ENCODE measurements at places on chromosomes 1 and 21. TPM values are rescaled to one million over a fixed set of nuclear protein-coding genes. Genes with fewer than 3 reads are reported as not detected.

- H3K4me1 ChIP-seq, result peaks cover 8% of the 10 kb centered on the region
- H3K27me3 ChIP-seq, result no peaks in the 10 kb centered on the region
- no peak overlapping the region for H3K4me3 ChIP-seq
- DNase-seq, result no peak
- H3K27ac ChIP-seq, result no peak overlapping the region
These were observed 9.9 kb upstream of the DYRK1A start for GRCh38 chr21:37356706-37357105.

- no peaks in the 10 kb centered on the region for H3K27me3 ChIP-seq
- H3K36me3 ChIP-seq, result no peaks in the 10 kb centered on the region
- no peak for DNase-seq
- no peaks in the 10 kb centered on the region for H3K4me1 ChIP-seq
These were observed 70.9 kb upstream of the PLPPR4 start for GRCh38 chr1:99193431-99193830.

GRCh38 chr1:17485281-17485680 is 45.8 kb upstream of the RCC2 start:
- DNase-seq, result no peak
- no peak overlapping the region for H3K4me3 ChIP-seq
- peaks cover 19% of the 10 kb centered on the region for H3K27me3 ChIP-seq
- H3K36me3 ChIP-seq, result no peaks in the 10 kb centered on the region
- H3K4me1 ChIP-seq, result no peaks in the 10 kb centered on the region

GRCh38 chr1:212012034-212012740 is 23.2 kb downstream of the INTS7 start:
- no peak overlapping the region for H3K4me3 ChIP-seq
- no peak overlapping the region for H3K27ac ChIP-seq
- peak; percentile 25 for DNase-seq
- peaks cover 5% of the 10 kb centered on the region for H3K4me1 ChIP-seq
- no peaks in the 10 kb centered on the region for H3K27me3 ChIP-seq
- H3K36me3 ChIP-seq, result peaks cover 22% of the 10 kb centered on the region

GRCh38 chr1:234600418-234601281 is 9.3 kb downstream of the IRF2BP2 start:
- peaks cover 12% of the 10 kb centered on the region for H3K36me3 ChIP-seq
- peak; percentile 59 for DNase-seq
- peak overlapping the region; percentile 87 for H3K4me3 ChIP-seq
- peak overlapping the region; percentile 100 for H3K27ac ChIP-seq
- no peaks in the 10 kb centered on the region for H3K27me3 ChIP-seq
- peaks cover 72% of the 10 kb centered on the region for H3K4me1 ChIP-seq

GRCh38 chr1:184297244-184297750 is 89.5 kb upstream of the C1orf21 start:
- peak overlapping the region; percentile 41 for H3K4me3 ChIP-seq
- H3K27me3 ChIP-seq, result no peaks in the 10 kb centered on the region
- peaks cover 60% of the 10 kb centered on the region for H3K4me1 ChIP-seq
- DNase-seq, result no peak

DNA sequence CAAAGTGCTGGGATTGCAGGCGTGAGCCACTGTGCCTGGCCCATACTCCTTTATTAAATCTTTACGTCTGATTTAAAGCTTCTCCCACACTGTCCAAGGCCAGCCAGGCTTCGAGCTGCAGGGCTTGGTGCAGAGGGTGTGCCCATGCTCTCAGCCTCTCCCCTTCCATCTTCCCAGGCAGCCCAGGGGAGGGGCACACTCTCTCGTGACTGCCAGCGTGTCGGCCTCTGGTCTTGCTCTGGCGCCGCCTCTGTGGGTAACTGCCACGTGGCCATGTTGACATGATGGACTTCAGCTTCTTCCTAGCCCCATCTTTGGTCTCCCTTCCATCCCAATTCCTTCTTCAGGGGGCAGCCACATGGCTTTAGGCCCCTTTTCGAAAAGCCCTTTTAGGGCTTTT is 4.7 kb downstream of the GPR137B start:
- no peak for DNase-seq
- H3K36me3 ChIP-seq, result no peaks in the 10 kb centered on the region
- no peak overlapping the region for H3K4me3 ChIP-seq

DNA sequence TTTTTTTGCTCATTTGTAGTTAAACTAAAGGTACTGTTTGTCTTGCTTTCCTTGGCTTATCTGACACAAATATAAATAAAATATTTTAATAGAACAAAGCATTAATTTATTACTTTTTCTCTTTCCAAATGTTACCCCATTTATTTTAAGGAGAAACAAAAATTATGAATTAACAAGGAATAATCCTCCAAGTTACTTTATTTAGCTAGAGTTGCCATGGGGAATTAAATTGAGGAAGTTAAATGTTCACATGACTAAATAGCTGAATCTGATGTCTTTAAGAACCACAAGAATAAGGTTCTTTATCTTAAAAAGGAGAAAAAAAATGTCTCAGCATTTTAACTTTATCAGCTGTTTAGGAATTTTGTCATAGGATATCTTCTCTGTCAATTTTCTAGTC is 12.3 kb downstream of the ATG4C start:
- no peaks in the 10 kb centered on the region for H3K27me3 ChIP-seq
- H3K27ac ChIP-seq, result no peak overlapping the region
- DNase-seq, result no peak
- H3K4me1 ChIP-seq, result peaks cover 4% of the 10 kb centered on the region
- no peaks in the 10 kb centered on the region for H3K36me3 ChIP-seq

DNA sequence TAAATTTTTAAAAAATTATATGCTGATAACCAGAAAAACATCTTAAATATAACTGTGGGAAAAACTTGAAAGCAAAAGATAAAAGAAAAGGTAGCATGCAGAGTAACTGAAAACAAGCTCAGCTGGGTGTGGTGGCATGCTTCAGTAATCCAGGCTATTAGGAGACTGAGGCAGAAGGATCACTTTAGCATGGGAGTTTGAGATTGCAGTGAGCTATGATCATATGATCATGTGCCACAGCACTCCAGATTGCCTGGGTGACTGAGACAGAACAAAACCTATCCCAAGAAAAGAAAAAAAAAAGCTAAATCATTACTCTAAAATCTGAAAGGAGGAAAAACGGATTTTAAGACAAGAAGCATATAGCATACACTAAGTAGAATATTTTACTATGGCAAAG is 1624.0 kb downstream of the AMY1C start:
- H3K27me3 ChIP-seq, result no peaks in the 10 kb centered on the region
- H3K27ac ChIP-seq, result no peak overlapping the region
- no peaks in the 10 kb centered on the region for H3K36me3 ChIP-seq
- no peak for DNase-seq
- no peaks in the 10 kb centered on the region for H3K4me1 ChIP-seq
- H3K4me3 ChIP-seq, result no peak overlapping the region

- no peaks in the 10 kb centered on the region for H3K36me3 ChIP-seq
- H3K4me3 ChIP-seq, result no peak overlapping the region
- H3K27me3 ChIP-seq, result no peaks in the 10 kb centered on the region
- no peaks in the 10 kb centered on the region for H3K4me1 ChIP-seq
- no peak for DNase-seq
These were observed 37.3 kb downstream of the F13B start for GRCh38 chr1:197029749-197030148.

DNA sequence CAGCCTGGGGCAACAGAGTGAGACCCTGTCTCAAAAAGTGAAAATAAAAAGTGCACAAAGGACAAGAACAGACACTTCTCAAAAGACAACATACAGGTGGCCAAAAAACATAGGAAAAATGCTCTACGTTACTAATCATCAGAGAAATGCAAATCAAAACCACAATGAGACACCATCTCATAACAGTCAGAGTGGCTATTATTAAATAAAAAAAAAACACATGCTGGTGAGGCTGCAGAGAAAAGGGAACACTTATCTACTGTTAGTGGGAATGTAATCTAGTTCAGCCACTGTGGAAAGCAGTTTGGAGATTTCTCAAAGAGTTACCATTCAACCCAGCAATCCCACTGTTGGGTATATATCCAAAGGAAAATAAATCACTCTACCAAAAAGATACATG is 173.2 kb downstream of the SMYD3 start:
- DNase-seq, result no peak
- H3K4me1 ChIP-seq, result no peaks in the 10 kb centered on the region
- no peak overlapping the region for H3K27ac ChIP-seq
- no peaks in the 10 kb centered on the region for H3K27me3 ChIP-seq

GRCh38 chr1:214989341-214989740 is 93.2 kb upstream of the KCNK2 start:
- DNase-seq, result no peak
- H3K27me3 ChIP-seq, result no peaks in the 10 kb centered on the region
- no peak overlapping the region for H3K4me3 ChIP-seq
- H3K27ac ChIP-seq, result no peak overlapping the region

DNA sequence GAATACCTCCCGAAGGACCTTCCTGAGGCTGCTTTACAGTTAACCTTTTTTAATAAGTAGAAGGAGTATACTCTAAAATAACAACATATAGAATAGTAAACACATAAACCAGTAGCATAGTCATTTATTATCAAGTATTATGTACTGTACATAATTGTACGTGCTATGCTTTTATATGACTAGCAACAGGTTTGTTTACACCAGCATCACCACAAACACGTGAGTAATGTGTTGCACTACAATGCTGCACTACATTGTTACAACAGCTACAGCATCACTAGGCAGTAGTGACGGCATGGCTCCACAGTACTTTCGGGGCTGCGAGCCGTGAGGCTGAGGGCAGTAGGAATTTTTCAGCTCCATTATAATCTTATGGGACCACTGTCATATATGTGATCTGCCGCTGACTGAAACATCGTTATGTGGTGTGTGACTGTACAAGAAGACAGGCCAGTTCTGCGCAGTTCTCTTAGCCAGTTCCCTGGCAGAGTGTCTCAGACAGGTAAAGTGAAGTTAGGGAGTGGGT is 82.8 kb upstream of the LRRC8D start:
- no peak for DNase-seq
- H3K27me3 ChIP-seq, result no peaks in the 10 kb centered on the region
- no peak overlapping the region for H3K4me3 ChIP-seq
- no peaks in the 10 kb centered on the region for H3K36me3 ChIP-seq

GRCh38 chr1:160567858-160568682 is 11.2 kb downstream of the CD84 start:
- no peak overlapping the region for H3K27ac ChIP-seq
- H3K4me1 ChIP-seq, result no peaks in the 10 kb centered on the region
- no peak for DNase-seq
- no peak overlapping the region for H3K4me3 ChIP-seq

DNA sequence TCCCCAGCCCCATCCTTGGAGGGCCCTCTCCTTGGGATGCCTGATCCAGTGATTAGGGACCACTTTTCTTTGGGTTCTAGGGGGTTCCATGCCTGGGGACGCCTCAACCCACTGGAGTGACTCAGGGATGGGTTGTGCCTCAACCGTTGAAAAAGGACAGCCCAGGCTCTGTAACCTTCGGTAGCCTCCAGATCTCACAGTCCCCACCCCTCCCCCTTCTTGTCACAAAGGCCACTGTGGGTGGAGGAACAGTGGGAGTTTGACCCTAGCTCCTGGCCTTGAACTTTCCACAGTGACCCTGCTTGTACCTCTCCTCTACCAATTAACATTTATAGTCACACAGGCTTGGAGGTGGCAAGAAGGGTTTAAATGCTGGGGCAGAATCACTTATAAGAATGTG is 2.6 kb upstream of the RORC start:
- no peak overlapping the region for H3K4me3 ChIP-seq
- no peaks in the 10 kb centered on the region for H3K36me3 ChIP-seq
- no peak overlapping the region for H3K27ac ChIP-seq
- H3K4me1 ChIP-seq, result peaks cover 43% of the 10 kb centered on the region
- peaks cover 26% of the 10 kb centered on the region for H3K27me3 ChIP-seq

DNA sequence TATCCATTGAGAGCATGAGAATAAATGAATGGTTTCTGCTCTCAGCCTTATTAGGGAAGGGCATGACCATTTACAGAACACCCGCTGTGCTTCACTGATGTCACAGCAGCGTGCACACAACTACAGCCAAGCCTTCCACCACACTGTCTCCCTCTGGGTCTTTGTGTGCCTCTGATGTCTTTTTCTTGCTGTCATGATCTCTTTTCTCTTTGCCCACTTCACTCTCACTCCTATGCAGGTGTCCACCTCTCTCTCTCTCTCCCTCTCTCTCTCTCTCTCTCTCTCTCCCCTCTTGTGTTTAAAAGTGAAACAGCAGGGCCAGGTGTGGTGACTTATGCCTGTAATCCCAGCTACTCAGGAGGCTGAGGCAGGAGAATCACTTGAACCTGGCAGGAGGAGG is 232.5 kb upstream of the JUN start:
- H3K4me3 ChIP-seq, result no peak overlapping the region
- no peak overlapping the region for H3K27ac ChIP-seq
- no peaks in the 10 kb centered on the region for H3K27me3 ChIP-seq
- H3K36me3 ChIP-seq, result no peaks in the 10 kb centered on the region
- no peak for DNase-seq

Gene TTC22
- total RNA-seq, result 0.14 TPM

Gene TNNT2
- 8,708 TPM for total RNA-seq

Gene WNT2B
- 1.7 TPM for total RNA-seq

Gene SUSD4
- 2.5 TPM for total RNA-seq

Gene B3GALT5
- 0.03 TPM for total RNA-seq

Gene SORT1
- 146 TPM for total RNA-seq

Gene LY9
- total RNA-seq, result not detected

Gene DISP1
- 3.4 TPM for total RNA-seq

Gene ATP1A2
- total RNA-seq, result 401 TPM

Gene GJA9
- total RNA-seq, result not detected
